Suppressor macrophage treated with lipopolysaccharide for 4 hours (primary cell): ENCODE measurements at places on chromosomes 5 and 9.
A peak's percentile ranks its signal among the peaks of the same experiment; 100 is the strongest.

GRCh38 chr5:10310066-10310779 lies 2.5 kb upstream of the CMBL start:
- DNase-seq = no peak

DNA sequence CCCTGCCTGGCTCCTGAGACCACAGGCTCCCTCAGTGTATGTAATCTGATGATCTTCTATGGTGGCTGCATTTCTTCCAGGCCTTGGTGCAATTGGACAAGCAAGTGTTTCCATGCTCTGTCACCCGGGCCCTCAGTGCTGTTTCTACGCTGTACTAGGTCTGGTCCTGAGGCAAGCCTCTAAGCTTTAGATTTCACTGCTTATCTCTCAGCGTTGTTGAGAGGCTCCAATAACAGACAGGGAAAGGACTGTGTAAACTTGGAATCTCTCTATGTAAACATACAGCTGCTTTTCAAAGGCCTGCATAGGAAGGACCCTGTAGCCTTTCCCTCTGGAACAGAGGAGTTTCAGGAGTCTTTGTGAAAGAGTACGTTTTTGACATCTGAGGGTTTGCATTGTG lies 38.6 kb upstream of the NFIB start:
- no peak for DNase-seq

DNA sequence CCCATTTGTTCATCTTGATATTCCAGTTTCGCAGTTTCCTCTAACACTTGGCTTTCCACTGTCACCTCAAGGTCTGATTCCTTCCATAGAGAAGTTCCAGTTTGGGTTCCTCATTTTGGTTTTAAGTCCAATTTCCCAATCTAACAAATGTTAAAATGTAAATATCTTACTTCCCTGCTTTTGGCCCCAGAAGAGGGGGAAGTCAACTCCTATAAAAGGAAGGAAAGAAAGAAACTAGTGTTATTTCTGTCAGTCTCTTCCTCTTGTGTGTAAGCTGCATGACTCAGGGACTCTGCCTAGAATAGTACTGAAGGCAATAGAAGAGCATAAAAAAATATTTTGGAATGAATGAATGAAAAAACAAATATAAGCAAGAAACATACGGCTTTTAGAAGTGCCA lies 127.5 kb upstream of the CCNG1 start:
- peak; percentile 75 for DNase-seq

GRCh38 chr5:93582677-93583438 lies at the start of gene NR2F1:
NR2F1 (plus strand) TSS chr5:93583222; CDS start chr5:93585024, 1,802 bp downstream.
- DNase-seq = no peak

- DNase-seq = no peak
Observed at GRCh38 chr5:175701797-175702196, 43.9 kb downstream of the HRH2 start.

DNA sequence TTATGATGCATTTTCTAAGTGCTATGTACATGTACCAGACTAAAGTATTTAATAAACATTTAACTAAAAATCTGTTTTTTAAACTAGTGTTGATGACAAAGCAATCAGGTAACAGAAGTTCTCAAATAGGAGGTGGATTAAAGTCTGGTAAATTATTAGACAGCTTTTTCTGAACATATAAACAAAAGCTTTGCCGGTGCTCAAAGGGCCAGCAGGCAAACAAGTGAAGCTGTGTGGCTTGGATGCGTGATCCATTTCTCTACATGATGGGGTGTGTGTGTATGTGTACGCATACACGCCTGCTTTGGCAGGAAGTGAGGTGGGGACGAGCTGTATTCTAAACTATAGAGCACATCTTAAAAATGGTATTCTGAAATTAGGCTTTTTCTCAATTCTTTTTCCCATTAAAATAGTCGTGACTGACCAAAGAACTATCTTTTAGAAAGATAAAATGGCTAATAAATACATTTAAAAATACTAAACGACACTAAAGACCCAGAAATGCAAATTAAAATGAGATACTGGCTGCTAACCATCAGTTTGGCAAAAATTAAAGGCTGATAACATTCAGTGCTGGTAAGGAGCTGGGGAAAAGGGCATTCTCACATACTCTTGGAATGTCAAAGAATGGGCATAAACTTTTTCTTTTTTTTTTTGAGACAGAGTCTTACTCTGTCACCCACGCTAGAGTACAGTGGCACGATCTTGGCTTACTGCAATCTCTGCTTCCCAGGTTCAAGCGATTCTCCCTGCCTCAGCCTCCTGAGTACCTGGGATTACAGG lies 174.0 kb downstream of the MAPKAP1 start:
- no peak for DNase-seq

GRCh38 chr9:19788614-19789271 lies at the start of gene SLC24A2:
SLC24A2 (minus strand) TSS chr9:19789037.
- DNase-seq = no peak

DNA sequence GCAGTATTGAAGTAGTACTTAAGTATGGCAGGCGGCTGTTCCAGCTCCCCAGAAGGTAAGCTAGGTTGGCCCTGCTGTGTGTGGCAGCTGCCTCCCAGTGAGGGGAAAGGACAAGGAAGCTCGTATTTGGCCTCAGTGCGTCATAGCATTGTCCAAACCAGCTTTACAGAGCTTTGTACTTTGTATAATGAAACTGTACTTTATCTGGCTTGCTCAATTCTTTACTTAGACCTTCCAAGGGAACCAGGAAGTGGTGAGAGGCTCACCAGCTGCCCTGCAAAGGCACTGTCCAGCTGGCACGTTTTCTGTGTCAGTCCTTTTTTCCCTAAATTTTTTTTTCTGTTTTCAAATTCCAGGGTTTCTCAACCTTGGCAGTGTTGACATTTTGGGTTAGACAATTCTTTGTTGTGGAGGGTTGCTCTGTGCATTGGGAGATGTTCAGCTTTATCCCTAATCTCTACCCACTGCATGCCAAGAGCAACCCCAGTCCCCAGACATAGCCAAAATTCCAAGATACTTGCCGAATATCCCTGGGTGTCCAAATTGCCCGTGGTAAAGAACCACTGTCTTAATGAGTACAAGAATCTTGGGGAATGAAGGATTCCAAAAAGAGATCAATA lies 474.5 kb downstream of the LRRC70 start:
- no peak for DNase-seq

DNA sequence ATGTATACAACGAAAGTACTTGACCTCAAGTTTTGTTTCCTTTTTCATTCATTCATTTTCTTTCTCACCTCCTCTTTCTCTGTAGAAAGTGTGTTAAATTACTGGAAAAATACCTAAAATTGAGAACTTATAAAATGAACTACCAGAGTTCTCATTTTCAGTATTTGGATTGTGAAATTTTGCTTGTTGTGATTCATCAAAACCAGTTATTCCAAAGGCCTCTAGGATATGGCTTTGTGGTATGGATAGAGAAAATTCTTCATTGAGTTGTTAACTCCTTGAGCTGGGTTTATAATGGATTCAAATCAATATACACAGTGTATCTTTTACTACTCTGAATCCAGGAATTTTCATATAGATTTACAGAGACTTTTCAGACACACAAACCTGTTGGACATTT lies 287.6 kb downstream of the KDM4C start:
- no peak for DNase-seq

DNA sequence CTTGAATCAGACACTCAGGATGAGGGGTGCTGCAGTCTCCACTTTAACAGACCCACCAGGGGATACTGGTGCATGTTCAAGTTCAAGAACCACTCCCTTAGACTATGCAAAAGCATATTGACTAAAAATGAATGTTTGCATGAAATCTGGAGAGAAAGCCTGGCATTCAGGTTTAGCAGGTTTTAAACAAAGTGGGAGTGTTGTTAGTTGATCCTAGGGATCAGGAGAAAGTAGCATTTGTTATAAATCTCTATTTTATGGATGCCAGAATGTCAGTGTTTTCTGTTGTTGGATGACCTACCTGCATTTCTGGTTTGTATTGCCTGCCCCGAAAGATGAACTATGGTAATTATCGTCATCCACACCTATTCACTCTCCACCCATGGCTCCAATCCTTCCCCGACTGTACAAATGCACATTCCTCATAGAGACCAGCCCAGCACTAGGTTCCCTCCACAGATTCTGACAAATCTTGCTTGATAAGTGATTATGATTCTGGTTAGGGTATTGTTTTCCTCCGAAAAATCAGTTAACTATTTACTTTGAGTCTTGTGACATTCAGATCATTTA lies 17.2 kb downstream of the TMEM252 start:
- no peak for DNase-seq

GRCh38 chr5:99926463-99926862 lies 608.7 kb upstream of the FAM174A start:
- no peak for DNase-seq

DNA sequence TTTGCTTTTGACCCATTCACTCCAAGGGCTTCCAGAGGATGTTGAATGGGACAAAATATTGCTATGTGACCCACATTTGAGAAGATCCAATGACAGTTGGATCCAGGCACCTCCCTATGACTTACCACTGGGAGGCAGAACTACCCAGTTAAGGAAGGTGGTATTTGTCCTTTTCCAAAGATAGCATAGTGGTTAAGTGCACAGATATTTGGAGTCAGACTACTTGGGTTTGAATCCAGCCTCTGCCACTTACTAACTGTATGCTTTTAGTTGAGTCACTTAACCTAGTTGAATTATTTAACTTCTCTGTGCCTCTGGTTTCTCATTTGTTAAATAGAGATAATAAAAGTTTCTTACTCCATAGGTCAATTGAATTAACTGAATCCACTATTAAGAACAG lies 74.5 kb upstream of the PALM2AKAP2 start:
- DNase-seq = peak; percentile 1

DNA sequence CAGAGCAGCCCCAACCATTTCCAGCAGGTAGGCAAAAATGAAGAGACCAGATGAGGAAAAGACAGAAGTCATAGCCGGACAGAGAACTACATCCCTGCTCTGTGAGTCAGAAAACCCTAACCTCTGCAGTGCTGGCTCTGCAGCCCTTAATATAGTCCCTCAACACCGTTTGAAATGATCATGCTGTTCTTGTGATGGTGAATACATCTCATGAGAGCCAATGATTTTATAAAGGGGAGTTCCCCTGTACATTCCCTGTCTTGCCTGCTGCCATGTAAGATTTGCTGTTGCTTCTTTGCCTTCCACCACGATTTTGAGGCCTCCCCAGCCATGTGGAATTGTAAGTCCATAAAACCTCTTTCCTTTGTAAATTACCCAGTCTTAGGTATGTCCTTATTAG lies 216.8 kb upstream of the RFX3 start:
- DNase-seq = peak; percentile 24

DNA sequence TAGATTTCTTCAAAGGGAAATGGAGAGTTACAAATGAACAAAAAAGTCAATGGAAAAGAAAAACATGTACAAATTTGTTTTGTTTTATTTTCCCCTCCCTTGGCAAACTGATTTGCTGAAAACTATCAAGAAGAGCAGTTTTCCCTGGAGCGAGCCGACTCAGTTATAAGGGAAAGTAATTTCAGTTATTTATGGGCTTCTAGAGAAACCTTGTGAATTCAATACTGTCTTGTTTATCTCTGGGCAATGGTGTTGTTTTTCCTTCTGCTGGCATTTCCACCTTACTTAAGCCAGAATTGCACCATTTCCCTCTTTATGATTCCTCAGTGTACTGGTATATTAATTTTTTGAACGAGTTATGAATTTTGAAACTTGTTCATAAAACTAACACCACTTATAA lies 1163.6 kb downstream of the CDH12 start:
- DNase-seq = no peak

GRCh38 chr5:139574641-139575312 lies 13.6 kb downstream of the UBE2D2 start:
- no peak for DNase-seq

GRCh38 chr9:116389541-116390302 lies 236.1 kb downstream of the PAPPA start:
- DNase-seq = no peak

GRCh38 chr9:111036429-111036789 lies 1.9 kb downstream of the LPAR1 start:
- peak; percentile 64 for DNase-seq
